Activated CD4-positive, alpha-beta T cell treated with anti-CD3 and anti-CD28 coated beads for 4 hours (primary cell): ENCODE measurements at places on chromosomes 16 and 17.

- DNase-seq = no peak
Measured at GRCh38 chr17:77725846-77726245, 232.7 kb upstream of the TNRC6C start.

- no peak for DNase-seq
Measured at GRCh38 chr17:79836972-79837887, 2.0 kb downstream of the CBX4 start.

DNA sequence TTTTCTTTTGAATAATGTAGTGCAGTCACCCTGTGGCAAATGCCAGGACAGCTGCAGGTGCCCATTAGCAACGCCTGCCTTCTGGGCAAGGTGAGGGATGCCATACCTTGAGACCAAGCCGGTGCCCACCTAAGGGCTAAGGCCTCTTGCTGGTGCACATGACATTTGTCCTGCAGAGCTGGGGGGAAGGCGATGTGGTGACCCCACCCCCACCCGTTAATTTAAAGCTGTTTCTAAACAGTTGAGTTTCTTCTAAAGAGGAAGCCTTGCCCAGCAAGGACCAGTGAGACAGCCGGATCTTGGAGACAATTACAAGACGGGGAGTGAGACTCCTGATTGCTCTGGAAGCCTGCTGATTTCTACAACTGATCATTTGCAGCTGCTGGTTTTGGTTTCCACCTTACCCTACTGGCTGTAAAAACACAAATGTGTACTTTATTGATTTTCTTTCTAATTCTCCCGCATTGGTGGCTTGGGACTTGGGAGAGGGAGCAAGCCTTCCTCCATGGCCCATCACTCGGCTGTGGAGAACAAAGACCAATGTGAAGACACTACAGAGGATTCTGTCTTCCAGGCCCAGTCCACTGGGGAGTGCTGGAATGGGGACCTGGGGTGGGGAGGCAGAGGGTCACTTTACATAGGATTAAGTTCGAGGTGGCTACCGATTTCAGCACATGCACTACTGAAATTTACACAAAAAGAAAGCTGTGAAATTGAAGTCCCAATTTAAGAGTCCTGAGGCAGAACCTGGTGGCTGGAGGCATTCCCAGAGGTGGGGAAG is 2.7 kb downstream of the CDK5R1 start:
- no peak for DNase-seq

DNA sequence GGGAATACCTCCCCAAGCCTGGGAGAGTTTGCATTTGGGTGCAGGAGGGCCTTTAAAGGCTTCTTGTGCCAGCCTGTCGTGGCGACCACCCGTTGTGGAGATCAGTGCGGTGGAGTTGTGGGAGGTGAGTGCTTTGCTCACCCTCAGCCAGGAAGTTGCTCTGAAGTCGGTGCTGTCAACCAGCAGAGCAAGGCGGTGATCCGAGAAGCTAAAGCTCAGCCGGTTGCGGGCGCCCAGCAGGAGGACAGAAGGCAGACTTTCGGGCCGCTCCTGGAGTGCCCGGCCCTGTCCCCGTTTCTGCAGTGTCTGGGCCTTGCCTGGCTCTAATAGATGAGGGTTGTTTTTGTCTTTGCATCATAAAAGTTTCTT is 1.4 kb downstream of the UBE2I start:
- no peak for DNase-seq

DNA sequence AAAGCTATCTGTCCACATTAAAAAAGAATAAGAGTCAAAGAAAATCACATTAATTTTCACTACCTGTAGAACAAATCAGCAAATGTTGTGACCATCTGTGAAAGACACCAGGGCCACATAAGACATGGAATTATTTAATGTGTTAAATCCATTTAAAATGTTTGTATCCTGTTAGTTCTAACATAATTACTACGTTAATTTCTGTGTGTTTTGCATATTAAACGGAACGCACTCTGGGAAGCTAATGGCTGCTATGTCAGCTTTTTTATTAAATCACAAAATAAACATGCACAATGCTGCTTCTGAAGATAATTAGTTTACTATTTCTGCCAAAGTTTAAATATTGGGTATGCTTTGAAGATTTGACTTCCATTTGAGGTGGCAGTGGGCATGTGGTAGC is 1061.2 kb downstream of the CDH11 start:
- DNase-seq = no peak

DNA sequence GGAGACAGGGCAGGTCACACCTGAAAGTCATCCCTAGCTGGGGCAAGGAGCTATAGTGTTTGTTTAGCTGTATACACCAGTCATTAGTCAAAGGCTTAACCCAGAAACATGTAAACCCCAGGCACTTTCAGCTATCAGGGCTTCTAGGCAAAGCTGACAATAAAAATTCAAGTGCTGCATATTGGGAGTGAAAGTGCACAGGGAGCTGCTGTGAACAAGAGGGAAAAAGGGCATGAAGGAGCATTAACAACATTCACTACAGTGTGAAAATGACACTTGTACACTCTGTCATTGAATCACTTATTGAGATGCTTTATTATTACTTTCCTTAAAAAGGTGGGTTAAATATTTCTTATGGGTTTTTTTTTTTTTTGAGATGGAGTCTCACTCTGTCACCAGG is 92.8 kb downstream of the HS3ST3B1 start:
- no peak for DNase-seq

DNA sequence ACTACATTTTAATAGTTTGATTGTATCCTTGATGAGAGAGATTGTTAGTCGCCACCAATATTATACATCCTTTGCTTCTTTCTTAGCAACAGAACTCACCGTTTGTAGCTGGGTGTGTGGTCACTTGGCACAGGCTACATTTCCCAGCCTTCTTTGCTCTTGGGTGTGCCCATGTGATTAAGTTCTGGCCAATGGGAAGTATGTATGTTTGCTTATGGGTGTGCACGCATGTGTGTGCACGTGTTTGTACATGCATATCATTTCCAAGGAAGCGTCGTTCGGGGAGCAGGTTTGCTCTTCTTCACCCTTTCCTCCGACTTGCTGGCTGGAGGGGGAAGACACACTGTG is 4.4 kb upstream of the SEC14L1 start:
- no peak for DNase-seq
